CD4-positive, alpha-beta T cell (primary cell): ENCODE measurements at places on chromosomes 7 and 10.

DNA sequence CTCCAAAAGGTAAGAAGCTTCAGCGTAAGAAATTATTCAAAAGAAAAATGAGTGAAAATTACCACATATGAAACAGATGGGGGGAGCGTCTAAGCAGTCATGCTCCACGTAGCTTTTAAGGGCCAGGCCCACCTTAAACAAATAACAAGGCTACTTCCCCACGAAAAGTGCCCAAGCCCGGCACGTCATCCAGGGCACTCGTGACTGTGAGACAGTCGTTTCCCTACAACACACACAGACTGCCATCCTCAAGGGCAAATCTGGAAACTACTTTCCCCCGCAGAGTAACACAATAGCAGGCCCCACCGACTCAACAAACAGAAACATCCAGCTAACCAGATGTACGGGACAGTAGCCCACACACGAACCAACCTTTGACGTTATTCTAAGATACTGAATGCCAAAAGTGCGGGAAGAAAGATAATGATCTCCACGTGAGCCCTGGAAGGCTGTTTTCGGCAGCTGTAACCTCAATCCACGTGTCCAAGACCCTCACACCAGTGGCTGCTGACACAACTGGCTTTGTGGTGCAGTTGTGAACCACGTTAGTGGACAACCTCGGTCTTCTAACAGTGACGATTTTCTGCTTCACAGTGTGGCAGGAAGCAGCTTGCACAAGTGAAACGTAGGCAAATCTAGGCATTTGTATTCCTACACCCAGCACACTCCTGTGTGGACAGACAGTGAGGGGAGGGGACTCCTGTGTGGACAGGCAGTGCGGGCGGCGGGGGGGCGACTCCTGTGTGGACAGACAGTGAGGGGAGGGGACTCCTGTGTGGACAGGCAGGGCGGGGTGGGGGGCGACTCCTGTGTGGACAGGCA, 251.7 kb downstream of the ZMYND11 start:
- DNase-seq, result no peak

DNA sequence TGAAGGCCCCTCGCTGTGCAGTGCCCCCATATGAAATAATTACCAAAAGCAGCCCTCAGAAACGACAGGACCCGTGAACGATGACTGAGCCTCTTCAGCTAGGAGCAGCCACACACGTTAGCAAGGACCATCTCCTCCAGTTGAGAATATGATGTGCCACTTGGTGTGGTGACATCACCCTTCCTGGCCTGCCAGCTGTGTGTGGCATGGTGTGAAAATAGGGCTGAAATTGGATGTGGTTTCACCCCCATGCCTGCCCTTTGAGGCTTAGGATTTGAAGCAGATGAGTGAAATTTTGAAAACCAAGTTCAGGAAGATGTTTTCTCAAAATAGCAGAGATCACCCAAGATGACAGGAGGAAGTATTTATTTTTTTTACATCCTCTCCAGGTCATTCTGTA, 49.1 kb upstream of the BTBD16 start:
- no peak for DNase-seq

GRCh38 chr10:52653263-52653909, 119.2 kb downstream of the MBL2 start:
- no peak for DNase-seq

DNA sequence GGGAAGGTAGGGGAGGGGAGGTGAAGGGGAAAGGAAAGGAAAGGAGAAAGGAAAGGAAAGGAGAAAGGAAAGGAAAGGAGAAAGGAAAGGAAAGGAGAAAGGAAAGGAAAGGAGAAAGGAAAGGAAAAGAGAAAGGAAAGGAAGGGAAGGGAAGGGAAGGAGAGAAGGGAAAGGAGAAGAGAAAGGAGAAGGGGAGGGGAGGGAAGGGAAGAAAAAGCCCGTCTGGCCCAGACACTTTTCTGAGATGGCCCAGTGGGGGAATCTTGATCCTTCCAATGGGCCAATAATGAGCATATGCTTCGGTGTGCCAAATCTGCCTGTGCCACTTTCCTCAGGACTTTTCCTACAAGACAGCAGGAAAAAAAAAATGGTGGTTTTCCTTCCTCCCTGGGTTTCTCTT, 64.5 kb downstream of the CH25H start:
- no peak for DNase-seq

- DNase-seq, result peak; percentile 64
Measured at GRCh38 chr10:35447693-35448407, 111.5 kb downstream of the CCNY start.

GRCh38 chr10:47063858-47064257, 152.6 kb downstream of the PTPN20 start:
- DNase-seq, result no peak

- DNase-seq, result no peak
Measured at GRCh38 chr10:52525761-52526160, 211.7 kb downstream of the DKK1 start.

- DNase-seq, result no peak
Measured at GRCh38 chr7:30459591-30460245, 18.9 kb downstream of the NOD1 start.

DNA sequence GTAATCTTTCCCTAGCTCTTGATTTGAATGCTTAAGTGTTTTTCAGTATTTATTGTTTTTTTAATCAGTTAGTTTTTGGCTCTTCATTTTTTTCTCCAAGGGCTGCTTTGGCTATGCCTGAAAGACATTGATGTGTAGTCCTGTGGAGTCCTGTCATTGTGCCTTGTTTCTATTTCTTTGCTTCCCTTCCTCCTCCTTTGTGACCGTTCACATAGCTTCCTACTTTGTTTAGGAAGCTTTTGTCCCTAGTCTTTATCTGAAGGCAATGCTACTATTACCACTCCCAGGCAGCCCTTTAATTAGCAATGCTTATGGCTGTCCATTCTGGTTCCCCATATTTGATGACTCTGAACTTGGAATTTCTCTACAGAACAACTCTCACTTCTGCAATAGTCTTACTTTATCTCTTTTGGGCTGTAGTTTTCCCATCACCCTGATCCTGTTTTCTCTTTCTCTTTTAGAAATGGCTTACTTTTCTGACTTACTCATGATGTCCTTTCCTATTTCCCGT, 39.9 kb downstream of the ADCYAP1R1 start:
- no peak for DNase-seq

- no peak for DNase-seq
Measured at GRCh38 chr7:47384755-47385535, 197.0 kb downstream of the TNS3 start.

DNA sequence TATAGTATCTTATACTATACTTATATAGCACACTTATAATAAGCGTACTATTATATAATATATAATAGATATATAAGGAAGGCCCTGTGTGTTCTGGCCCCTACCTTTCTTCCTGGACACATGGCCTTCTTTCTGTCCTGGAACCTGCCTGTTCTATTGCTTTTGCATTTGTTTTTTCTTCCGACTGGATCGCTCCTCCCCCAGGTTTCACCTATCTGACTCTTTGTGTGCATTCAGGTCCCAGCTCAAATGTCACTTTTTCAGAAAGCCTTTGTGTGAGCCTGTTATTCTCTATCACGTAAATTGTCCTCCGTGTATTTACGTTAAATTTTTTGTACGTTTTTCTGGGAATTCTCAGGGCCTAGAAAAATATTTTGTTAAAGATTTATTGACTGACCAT, 2.9 kb upstream of the TRIM8 start:
- no peak for DNase-seq

DNA sequence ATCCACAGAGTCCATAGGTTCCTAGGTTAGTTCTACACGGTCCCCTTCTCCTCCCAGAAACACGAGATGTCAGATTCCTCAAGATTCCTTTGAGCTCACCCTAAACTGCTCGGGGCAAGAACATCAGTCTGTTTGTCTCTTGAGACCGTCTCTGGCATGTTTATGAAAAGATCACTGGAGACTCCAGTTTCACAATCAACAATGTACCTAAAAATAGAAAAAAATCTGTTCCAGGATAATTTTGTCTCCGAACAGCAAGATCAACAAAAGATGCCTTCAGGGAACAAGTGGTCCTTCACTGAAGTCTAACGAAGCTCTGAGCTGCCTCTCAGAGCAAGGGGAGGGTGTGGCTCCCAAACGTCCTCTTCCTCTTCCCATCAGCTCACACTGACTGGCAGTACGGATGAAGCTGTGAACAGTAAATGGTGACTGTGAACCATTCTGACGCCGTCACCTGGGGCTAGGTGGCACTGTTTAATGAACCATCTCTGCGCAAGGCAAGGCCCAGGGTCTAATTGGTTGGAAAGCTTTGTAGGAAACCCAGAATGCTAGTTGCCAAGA, 156.2 kb upstream of the LYZL1 start:
- DNase-seq, result no peak

DNA sequence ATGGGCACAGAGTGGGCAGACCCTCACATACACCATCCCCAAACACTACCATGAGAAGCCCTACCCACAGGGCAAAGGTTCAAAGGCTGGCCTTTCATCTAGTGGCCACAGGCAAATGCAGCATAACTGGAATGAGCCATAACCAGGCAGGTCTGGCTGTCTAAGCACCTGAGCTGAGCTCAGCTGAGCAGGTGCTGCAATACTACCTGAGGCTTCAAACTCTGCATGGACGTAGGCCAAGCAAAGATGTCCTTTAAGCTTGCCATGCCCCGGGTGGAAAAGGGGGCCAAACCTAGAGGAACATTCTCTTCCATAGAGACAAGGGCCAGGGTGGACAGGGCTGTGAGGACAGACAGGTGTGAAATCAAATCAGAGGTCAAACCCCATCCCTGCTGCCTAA, 65.3 kb upstream of the CAMK2B start:
- DNase-seq, result no peak

GRCh38 chr10:878333-878759, 53.2 kb downstream of the LARP4B start:
- no peak for DNase-seq

DNA sequence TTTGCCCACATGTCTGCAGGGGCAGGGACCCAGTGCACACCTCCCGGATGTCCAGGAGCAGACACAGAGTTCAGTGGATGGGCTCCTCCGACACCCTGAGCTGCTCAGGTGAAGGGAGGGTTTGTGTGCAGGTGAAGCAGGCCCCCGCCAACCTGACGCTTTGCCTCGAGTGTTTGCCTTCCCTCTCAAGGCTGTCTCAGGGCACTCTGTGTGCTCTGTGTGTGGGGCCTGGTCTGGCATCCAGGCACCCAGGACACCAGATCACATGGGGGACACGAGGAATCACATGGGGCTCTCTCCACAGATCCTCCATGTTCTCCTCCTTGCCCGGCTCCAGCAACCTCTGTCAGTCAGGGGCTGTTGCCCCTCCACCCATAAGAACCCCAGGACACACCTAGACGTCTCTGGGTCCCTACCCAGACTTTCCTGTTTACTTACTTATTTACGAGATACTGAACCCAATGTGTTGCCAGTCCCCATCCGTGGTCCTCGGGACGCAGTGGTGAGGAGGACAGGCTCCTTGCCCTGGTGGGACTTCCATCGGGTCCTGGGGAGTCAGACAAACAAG, 99.5 kb downstream of the HTR5A start:
- no peak for DNase-seq

- DNase-seq, result no peak
Measured at GRCh38 chr7:129784783-129785684, 167.7 kb downstream of the UBE2H start.

- DNase-seq, result no peak
Measured at GRCh38 chr10:106557053-106557452, 607.5 kb downstream of the SORCS1 start.

GRCh38 chr10:66455304-66455703, 470.5 kb upstream of the LRRTM3 start:
- no peak for DNase-seq

DNA sequence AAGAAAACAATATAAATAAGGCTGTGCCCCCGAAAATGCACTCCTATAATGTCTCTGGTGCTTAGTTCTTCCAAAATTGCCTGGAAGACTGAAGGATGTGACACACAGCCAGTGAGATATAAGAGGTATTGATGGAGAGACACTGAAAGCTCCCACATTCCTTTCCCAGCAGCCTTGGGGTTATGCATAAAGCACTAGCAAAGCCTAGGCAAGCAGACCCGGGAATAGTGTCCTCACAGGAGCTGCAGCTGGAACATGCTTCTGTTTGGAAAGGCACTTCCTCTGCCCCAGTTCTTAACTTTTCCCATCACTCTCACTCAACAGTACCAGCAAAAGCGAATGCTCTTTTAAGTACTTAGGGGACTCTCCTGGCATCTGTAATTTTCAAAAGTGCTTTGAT, 178.0 kb downstream of the AMPH start:
- no peak for DNase-seq

GRCh38 chr7:105438847-105439173, 50.1 kb upstream of the SRPK2 start:
- no peak for DNase-seq

DNA sequence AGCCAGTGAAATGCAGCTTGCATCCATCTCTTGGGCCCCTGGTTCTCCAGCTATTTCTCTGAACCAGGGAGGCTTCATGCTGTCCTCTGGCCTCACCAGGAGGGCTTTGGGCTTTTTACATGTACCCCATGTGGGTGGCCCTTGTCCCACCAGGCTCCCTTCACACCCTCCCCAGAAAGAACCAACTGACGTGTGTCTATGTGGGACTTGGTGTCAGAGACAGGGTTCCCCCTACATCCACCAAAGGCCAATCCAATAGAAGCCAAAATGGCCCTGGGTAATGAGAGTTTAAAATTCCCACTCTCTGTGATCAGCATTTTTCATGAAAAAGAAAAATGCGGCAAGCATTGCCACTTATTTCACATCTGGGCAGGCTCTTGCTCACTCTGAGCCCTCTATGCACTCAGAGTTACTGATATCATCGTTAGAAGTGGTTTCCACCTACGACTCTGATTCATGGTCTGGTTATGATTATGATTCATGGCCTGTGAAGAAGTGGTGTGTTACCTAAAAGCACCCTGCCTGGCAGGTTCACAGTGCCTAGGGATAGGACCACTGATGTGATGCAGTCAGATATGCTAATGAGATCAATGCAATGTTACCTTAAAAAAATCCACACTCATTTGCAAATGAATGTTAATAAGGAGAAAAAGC, 133.5 kb downstream of the BUB3 start:
- DNase-seq, result no peak

GRCh38 chr10:2700626-2701305, 366.6 kb upstream of the PFKP start:
- no peak for DNase-seq

DNA sequence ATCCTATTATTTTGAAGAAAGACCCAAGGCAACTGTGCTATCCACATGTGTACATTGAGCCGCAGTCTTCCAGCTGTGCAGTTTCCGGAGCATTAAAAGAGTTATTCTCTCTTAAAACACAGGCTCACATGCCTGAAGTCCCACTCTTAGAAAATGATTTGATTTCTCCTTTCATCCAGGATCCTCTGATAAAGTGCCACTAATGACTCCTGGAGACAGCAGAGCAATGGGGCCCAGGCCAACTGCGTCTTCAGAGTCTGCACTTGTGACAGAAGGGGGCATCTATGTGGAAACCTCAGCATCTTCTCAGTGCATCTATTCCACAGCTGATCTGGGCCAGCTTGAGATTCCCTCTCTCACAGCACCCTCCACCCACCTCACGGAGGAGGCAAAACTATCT, 482.1 kb upstream of the AKR1E2 start:
- no peak for DNase-seq

DNA sequence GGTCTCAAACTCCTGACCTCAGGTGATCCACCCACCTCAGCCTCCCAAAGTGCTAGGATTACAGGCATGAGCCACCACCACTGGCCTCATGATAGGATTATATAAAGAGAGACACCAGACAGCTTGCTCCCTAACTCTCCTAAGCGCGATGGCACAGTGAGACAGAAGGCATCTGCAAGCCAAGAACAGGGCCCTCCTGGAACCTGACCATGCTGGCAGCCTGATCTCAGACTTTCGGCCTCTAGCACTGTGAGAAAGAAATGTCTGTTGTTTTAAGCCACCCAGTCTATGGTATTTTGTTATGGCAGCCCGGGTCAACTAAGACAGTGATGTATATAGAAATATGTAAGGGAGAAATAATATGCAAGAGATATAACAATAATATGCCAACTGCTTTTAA, 51.2 kb downstream of the SRPK2 start:
- DNase-seq, result no peak

GRCh38 chr7:129917934-129918333, 34.8 kb downstream of the UBE2H start:
- no peak for DNase-seq
